ENCODE measurements at places on chromosomes 11 and 22.

DNA sequence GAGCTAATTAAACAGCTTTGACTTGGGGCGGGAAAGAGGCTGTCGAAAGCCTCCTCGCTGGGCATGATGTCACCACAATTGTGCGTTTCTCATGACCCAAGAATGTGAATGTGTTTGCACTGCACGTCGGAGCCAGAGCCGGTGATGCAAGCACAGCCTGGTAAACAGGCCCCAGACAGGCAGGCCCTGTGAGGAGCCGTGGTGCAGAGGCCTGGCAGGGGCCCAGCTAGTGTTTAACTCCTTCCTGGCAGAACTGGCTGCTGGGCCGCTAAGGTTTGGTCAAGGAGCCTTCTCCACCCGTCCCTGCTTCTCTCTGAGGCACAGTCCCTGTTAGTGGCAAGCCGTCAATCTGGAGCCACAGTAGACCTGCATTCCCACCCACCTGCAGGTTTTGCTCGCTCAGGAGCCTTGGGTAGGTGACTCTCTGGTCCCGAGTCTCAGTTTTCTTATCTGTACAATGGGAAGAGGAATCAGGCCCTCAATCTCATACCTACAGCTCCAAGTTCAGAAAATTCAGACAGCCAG lies 25.4 kb upstream of the SMTN start:
- DNase-seq: peak; percentile 94

GRCh38 chr22:38238519-38239071 lies 34.2 kb downstream of the TMEM184B start:
- DNase-seq: no peak

DNA sequence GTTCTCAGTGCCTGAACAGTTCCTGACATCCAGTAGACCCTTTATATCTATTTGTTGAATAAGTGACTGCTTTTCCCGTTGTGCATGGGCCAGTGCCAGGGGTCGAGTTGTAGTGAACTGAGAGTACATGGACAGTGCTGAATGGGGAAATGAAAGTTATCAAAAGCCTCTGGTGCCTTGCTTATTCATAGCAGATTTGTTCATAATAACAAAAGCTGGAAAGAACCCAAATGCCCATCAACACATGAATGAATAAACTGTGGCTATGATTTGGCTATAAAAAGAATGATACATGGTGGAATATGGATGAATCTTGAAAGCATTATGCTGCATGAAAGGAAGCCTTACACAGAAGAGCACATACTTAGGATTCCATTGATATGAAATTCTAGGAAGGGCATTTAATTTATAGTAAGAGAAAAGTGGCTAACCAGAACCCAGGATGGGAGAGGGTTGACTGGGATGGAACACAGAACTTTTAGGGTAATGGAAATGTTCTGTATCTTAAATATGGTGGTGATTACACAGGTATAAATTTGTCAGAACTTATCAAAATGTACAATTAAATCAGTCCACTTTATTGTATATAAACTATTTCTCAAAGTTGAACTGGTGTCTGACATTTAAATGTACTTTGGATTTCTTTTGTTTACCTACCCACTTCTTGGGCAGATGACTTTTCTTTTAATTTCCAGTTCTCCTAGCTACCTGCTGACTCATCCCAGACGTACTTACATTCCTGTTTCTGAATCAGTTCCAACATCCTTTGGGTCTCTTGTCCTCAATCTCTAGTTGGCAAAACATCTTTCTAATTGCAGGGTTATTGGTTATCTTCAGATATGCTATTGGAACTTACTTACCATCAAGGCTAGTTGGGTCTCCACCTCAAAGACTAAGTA lies 42.8 kb downstream of the PACS1 start:
- no peak for DNase-seq

DNA sequence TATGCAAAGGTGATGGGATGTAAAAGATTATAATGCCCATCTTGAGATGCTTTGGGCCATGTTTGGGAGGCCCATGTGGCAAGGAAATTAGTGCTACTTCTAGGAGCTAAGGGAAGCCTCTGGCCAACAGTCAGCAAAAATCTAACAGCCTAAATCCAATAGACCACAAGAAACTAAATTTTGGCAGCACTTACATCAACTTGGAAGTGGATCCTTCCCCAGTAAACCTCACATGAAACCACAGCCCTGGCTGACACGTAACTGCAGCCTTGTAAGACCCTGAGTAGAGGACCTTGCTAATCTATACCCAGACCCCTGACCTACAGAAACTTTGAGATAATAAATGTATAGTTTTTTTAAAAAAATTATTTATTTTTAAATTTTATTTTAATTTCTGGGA lies 13.1 kb upstream of the GRK3 start:
- DNase-seq: no peak

DNA sequence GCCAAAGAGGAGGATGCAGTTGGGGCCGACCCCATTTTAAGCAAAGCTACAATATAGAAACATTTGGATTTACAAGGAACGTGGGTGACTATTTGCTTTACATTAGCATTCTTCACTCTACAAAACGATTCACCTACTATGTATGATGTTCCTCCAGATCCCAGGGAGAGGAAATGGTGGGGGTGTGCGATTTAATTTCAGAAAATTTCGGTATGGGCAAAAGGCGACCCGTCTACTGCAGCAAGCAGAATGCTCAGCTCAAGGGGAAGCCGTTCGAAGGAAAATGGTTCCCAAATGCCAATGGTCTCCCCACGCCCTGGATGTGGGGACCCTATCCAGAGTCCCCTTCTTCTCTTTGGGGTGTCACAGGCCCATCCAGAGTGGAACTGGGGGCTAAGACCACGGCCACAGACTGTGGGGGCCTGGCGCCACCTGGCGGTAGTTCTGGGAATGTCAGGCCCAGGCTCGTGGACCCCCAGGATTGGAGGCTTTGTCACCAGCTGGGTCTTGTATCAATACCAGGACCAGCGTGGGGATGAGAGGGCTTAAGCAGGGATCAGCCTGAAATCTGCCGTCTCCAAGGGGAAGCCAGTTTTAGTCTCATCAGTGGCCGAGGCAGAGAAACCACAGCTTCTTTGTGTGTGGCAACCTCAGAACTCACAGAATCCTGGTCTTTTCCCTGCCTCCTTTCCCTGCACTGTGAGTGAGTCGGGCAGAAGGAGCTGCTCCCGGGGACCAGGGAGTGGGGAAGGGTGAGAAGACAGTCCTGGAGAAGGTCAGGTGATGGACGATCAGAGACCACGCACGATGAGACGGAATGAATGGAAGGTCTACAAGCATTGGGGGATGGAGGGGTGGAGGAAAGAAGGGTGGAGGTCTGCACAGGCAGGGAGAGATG lies 8.4 kb downstream of the LRRC10B start:
- no peak for DNase-seq

- DNase-seq: no peak
These were observed 210.4 kb upstream of the GRIA4 start for GRCh38 chr11:105399511-105399910.

DNA sequence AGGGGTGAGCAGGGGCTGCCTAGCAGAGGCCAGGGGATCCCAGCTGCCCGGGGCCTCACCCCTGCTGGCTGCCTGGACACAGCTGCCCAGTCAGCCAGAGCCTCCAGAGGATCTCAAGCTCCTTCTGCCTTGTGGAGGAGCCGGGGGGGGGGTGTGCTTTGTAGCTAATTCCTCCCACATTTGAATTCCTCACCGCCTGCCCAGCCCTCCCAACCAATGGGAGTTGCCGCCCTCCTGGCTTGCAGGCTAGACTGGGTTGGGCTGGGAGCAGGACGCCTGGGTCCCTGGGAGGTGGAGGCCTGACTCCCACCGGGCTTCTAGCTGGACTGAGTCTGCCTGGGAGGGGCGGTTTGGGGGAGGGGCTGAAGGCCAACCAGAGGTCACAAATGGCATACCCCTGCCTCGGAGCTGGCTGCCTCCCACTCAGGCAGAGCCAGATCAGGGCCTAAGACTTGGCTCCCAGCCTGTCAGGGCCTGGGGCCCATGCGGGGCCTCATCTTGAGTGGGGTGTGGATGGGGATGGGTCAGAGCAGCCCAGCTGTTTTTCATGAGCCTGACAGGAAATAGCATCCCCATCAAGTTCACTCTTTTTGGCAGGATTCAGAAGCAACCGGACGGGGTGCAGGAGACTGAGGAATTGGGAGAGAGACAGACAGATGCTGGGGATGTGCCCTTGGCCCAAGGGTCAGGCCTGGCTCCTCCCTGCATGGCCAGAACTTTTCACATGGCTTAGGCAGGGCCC lies 29.2 kb upstream of the PDE2A start:
- no peak for DNase-seq

DNA sequence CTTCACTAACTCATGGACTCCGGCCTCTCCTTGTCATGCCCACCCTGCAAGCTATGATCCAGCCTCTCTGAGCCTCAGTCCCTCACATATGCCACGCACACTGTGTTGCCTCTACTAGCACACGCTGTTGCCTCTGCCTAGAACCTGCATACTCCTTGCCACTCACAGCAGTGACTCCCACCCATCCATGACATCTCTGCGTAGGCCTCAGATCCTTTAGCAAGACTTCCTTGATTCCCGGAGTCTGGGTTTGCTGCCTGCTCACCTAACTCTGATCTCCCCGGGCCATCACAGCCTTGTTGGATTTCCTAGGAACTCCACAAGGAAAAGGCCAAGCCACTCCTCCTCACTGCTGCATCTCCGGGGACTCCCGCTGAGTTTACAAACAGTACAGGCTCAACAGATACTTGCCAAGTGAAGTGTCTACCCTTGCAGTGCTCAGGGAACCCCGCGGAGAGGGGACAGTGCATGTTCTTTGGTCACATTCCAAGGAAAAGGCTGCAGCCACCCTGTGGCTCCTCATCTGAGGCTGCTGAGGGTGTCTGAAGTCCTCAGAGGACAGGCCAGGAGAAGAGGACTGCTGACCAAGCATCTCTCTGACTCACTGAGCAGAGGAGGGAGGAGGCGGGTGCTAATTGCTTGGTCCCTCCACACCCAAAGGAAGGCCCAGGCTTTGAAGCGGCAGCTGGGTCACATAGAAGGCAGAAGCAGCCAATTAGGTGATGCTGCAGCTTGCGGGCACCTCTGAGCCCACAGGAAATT lies 42.4 kb upstream of the NAV2 start:
- DNase-seq: no peak

DNA sequence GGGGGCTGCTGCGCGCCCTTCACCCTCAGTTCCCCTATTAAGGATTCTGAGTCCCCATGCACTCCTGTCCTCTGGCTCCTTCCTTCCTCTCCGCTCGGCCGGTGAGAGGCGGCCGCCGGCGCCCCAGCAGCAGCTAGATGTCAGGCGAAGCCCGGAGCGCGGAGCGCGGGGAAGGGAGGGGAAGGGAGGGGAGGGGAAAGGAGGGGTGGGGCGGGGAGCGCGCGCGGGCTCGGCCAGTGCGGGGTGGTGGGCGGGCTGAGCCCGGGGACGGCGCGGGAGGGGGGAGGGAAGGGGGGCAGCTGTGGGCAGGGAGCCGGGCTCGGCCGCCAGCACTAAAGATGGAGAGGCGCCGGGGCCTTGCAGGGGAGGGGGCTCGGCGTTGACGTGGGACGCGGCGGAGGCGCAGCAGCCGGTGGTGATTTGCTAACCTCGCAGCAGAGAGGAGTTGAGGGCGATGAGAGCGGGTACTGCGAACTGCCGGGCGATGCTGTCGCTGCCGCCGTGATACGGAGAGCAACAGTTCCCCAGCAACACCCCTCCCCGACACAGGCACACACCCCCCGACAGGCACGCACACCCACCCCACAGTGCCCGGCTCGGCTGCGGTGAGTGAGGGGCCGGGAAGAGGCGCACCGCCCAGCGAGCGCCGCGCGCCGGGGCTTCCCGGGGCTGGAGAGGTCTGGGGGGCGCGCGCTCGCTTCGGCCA lies at the start of gene ZBTB16:
Gene ZBTB16 (plus strand): TSS at position 434 of the 706 bp plus-strand sequence. CDS start 3,590 bp downstream, outside the sequence.
- peak; percentile 95 for DNase-seq

GRCh38 chr11:93902921-93903320 lies 52.5 kb upstream of the VSTM5 start:
- DNase-seq: no peak
